ENCODE measurements at places on chromosomes 7 and 10.

- no peak for DNase-seq
Observed at GRCh38 chr10:72133517-72133916, 45.2 kb upstream of the SPOCK2 start.

DNA sequence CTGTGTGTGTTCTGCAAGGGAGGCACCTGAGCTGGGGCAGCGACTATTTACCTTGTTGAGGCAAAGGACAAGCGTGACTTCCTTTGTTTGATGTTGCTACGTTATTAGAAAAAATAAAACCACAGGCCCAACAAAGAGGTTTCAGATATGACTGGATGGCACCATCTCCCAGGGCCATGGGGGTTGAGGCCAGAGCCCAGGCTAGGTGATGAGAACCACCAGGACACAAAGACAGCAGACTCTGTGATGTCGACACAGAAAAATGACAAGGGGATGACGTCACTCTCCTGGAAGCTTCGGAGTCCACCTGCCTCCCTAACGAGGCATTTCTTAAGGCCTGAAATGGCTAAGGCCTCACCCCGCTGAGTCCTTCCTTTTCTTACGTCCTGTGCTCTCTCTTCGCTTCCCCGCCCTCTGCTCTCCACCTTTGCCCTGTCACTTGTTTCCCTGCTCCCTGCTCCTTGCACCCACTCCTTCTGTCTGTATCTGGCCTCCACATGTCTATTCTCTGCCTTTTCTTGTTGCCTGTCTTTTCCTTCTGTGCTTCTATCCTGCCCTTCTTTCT, 83.0 kb upstream of the ADRB1 start:
- peak; percentile 28 for DNase-seq

DNA sequence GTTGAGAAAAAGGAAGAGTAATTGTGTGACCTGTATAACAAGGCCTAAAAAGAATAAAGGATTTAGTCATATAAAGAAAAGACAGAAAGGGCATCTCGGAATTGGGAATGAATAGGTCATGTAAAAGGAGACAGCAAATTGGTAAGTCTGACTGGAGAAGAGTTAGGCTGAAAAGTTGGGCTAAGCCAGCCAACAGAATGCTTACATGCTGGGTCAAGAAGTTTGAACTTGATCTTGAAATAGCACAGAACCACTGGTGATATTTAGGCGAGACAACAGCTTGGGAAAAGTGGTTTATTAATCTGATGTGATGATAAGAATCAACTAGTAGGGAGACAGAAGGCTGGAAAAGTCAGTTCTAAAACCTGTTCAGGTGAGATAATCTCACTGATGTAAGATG, 4.8 kb downstream of the IDE start:
- no peak for DNase-seq

- DNase-seq: no peak
Observed at GRCh38 chr10:8405596-8405995, 351.1 kb downstream of the GATA3 start.

DNA sequence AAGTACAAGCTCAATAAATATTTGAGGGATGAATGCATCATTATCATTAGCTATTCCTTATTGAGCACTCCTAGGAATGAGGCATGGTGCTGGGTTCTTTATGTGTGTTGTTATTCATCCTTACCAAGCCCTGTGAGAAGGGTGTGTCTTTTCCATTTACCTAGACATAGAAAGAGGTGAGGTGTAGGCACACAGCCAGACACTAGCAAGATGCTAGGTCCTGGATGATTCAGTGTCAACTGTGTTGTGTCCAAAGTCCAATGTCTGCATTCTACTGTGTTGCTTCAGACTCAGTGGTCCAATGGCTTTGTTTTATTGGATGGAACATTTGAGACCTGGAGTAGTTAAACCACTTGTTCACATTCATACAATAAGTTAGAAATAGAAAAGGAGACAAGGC, 605.5 kb downstream of the LRMDA start:
- DNase-seq: no peak

DNA sequence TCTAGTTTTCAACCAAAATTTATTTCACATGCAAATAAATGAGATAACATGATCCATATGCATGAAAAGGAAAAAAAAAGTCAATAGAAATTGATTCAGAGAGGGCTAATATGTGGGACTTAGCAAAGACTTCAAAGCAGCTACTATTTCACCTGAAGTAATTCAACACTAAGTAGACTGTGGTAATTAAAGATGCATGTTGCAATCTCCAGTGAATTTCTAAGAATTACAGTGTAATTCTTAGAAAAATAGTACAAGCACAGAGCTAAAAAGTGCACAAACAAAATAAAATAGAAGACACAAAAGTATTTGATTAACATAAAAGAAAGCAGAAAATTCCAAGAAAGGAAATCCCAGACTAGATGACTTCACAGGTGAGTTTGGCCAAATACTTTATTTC, 25.7 kb downstream of the GPR22 start:
- no peak for DNase-seq

DNA sequence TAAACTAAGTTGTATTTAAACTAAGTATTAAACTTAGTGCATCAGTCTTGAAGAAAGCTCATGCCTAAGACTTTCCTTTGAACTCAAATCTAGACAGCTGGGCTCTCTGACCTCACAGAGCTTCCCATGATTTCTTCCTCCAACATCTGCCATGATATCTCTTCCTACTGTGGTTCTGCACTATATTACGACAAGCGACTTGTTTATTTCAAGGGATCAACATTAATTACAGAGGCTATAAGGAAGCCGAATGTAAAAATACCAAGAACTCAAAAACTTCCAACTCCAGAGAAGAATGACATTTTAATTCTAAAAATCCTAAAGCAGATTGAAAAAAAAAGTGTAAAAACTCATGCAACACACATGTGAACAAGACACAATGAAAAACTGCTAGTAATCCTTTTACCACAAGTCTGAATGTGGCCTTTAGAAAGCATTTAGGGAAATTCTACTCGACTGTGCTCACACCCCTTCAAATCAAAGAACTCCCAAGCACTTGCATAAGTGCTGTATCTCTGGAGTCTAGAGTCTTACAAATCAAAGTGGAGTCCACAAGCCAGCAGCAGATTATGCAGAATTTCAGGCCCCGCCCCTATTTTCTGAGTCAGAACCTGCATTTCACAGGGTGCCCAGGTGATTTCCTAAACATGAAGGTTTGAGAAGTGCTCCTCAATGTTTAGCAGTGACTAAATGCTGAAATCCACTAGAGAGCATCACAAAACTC, 22.7 kb upstream of the WASHC2A start:
- no peak for DNase-seq

- no peak for DNase-seq
Observed at GRCh38 chr10:100502926-100503494, 16.7 kb downstream of the SEC31B start.

DNA sequence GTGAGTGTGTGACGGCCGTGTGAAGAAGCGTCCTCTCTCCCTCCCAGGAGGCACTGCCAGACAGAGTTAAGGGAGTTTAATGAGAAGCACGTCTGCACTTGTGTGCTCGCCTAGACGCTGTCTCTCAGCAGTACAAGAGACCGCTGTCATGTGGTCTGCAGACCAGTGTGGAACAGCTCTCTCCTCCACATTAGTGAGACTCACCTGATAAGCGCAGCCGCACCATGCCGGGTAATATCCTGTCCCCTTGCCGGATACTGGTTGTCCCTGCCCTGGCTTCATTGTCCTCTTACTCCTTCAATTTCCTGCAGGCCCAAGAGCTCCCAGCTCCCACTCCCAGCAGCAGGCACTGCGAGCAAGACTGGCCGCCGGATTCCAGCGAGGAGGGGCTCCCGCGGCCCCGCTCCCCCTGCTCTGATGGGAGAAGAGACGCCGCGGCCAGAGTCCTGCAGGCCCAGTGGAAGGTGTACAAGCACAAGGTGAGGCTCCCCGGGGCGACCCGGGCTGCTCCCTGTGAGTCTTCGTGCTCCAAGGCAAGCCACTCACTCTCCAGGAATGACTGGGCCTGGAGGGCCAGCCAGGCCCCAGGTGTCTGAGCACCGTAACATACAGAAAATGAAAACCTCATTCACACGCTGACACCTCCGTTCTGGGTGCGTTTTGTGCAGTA, 33.5 kb upstream of the TTYH3 start:
- DNase-seq: no peak

DNA sequence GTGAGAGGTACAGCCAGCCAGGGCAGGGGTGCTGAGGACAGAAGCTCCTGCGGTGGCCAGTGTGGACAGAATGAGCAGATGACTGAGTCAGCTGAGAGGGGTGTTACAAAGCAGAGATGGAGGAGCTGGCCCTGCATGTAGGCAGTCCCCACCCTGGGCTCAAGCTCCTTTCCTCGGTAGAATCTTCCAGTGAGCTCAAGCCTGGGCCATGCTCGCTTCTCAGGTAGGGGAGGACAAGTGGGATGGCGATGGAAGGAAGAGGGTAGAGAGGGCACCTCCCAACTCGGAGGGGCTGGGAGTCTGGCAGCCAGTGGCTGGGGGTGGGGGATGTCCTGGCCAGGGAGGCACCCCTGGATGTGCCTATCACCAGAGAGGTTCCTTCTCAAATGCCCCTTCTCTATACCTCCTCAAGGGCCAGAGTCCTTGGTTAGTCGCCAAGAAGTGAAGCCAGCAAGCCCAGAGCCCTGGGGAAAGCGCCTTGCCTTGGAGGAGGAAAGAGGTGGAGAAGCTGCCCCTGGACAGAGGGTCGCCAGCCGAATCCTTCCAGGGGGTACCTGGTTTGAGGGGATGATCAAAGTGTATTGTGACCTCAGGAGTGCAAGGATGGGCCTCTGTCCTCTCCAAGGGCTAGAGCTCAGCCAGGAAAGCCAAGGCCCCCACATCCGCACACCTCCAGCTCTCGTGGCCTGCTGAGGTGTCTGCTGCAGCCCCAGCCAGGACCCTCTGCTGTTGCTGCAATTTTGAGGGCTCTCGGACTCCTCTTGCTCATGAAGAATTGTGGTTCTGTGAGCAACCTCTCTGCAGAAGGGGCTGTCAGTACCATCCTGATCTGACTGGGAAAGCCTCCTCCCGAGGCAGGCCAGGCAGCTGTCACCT, 88.6 kb upstream of the MACROH2A2 start:
- no peak for DNase-seq

DNA sequence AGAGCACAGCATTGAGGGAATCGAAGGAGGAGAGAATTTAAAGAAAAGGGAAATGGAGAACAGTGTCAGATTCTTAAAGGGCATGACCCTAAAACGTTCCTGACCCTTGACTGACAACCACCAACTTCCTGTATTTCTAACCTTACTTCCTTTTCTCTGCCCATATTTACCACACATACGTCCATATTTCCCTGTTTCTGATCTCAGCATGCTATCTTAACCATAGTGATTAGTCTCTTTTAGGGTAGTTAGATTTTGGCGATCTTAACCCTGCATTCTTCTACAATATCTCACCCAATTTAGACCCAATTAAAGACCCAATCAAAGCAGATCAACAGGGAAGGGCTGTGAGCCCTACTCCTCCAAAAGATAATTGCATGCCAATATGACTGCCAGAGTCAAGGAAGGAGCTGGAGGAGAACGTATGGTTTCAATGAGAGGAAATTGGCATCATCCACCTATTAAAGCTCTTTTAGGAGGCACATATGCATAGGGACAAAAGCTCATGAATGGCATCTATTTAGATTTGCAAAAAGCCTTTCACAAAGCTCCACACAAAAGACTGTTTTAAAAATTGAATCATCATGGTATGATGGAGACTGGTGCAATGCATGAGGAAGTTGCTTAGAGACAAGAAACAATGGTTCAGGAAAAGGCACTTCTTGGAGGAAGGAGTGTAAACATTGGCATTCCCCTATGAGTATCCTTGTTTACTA, 49.0 kb upstream of the ARHGAP12 start:
- DNase-seq: no peak

DNA sequence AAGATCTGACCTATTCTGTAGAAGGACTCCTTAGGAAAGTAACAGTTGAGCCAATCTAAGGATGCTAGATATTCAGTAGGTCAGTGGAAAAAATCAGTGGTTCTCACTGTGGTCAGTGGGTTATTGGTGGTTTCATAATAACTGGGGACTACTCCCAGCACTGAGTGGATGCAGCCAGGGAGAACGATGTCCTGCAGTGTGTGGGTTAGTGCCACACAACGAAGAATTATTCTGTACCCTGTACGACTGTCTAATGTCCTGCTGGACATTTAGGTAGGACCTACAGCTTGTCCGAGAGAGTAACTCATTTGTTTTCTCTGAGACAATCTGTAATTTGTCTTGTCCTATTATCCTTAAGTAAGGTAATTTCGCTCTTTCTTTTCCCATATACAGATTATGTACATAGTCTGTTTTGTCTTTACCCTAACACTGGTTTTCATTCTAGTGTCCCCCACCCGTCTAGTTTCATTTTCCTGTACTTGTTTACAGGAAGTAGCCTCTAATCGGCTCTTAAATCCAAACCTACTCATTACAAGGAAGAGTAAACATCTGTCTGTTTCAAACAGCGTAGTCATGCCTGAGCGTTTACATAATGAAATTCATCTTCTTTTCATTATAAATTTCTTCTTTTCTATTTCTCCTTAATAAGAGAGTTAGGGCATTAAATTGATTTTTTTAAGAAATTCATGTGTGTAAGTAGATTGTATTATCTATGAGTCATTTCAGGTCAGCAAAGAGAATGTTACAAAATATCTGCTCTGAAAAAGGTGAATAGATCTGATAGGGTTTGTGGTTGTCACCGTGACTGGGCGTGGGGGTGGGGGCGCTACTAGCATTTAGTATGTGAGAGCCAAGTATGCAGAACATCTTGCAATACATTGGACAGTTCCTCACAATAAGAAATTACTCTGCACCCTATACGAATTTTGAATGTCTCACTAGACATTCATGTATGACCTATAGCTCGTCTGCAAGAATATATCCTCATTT, 8.3 kb upstream of the ZC3HAV1L start:
- peak; percentile 72 for DNase-seq

- DNase-seq: no peak
Observed at GRCh38 chr7:131103997-131104396, 223.7 kb upstream of the MKLN1 start.

DNA sequence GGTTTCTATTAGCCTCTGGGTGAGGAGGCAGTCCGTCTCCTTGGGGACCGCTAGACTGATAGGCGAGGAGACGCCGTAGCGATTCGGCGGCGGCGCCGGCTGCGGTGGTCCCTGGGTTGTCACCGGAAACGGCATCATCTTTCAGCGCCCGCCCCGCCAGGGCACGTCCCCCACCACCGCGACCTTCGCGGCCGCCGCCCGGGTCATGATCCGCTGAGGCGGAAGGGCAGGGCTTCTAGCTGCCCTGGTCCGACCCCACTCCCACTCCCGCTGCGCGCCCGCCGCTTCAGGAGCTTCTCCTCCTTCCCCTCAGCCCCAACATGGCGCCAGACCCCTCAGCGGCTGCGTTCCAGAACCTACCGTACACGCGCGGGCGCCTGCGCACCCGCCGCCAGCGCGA, at the start of gene PAPOLB:
PAPOLB (minus strand) TSS at position 358 of the 400 bp plus-strand sequence; CDS start at position 138, 220 bp downstream.
- no peak for DNase-seq

DNA sequence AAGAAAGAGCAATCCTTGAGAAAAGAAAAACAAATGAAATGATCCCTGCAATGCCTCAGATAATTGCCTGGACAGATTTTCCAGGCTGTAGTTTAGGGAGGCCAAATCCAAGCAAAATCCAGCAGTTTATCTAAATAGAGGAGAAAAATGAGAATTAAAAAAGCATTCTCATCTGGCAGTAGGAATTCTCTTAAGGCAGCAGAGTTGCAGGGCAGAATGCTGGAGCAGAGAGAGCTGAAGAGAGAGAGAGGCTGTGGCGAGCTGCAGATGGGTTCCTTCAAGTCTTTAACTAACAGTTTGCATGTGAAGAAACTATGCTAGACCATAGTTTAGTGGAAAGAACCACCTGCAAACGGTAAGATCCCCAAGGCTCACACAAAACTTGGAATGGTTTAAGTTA, 6.0 kb upstream of the LIPA start:
- DNase-seq: no peak

- DNase-seq: no peak
Observed at GRCh38 chr10:110762849-110763211, 108.9 kb upstream of the PDCD4 start.

- no peak for DNase-seq
Observed at GRCh38 chr7:73778801-73779389, 8.8 kb upstream of the CLDN3 start.

Data from activated CD4-positive, alpha-beta T cell treated with anti-CD3 and anti-CD28 coated beads for 4 hours (primary cell).